Hepatocyte (in vitro differentiated cells): ENCODE measurements at places on chromosomes 4 and X. TPM values are rescaled to one million over a fixed set of nuclear protein-coding genes. Genes with fewer than 3 reads are reported as not detected.
A peak's percentile ranks its signal among the peaks of the same experiment; 100 is the strongest.

- no peak overlapping the region for H3K27ac ChIP-seq
- H3K27me3 ChIP-seq: no peaks in the 10 kb centered on the region
- DNase-seq: no peak
- H3K4me3 ChIP-seq: no peak overlapping the region
- no peaks in the 10 kb centered on the region for H3K4me1 ChIP-seq
Measured at GRCh38 chr4:44320833-44321232, 127.8 kb downstream of the KCTD8 start.

- H3K27me3 ChIP-seq: no peaks in the 10 kb centered on the region
- no peak for DNase-seq
- no peak overlapping the region for H3K27ac ChIP-seq
- no peak overlapping the region for H3K4me3 ChIP-seq
- no peaks in the 10 kb centered on the region for H3K4me1 ChIP-seq
Measured at GRCh38 chr4:14419516-14419915, 582.8 kb upstream of the CPEB2 start.

The PNMA6A gene
- 4.5 and 10.2 TPM in 2 replicates for total RNA-seq

GRCh38 chr4:150337734-150338133 lies 244.2 kb upstream of the MAB21L2 start:
- DNase-seq: no peak
- no peaks in the 10 kb centered on the region for H3K36me3 ChIP-seq
- peaks cover 9% of the 10 kb centered on the region for H3K4me1 ChIP-seq
- H3K4me3 ChIP-seq: no peak overlapping the region
- no peaks in the 10 kb centered on the region for H3K27me3 ChIP-seq

GRCh38 chrX:115058276-115058675 lies 40.9 kb upstream of the IL13RA2 start:
- H3K36me3 ChIP-seq: no peaks in the 10 kb centered on the region
- peak; percentile 61 for DNase-seq
- no peak overlapping the region for H3K4me3 ChIP-seq
- peak overlapping the region; percentile 22 for H3K27ac ChIP-seq
- no peaks in the 10 kb centered on the region for H3K4me1 ChIP-seq

GRCh38 chrX:66163849-66164411 lies at the start of gene HEPH:
Gene HEPH, plus strand, starts transcription at chrX:66164247. Its CDS starts 6,324 bp downstream, at chrX:66170571.
- H3K27ac ChIP-seq: peak within 1 kb of the TSS; percentile 93
- DNase-seq: peak; percentile 36
- H3K4me3 ChIP-seq: peak within 1 kb of the TSS; percentile 37

The DGKQ gene
- total RNA-seq: 13.8 and 17.4 TPM in 2 replicates

DNA sequence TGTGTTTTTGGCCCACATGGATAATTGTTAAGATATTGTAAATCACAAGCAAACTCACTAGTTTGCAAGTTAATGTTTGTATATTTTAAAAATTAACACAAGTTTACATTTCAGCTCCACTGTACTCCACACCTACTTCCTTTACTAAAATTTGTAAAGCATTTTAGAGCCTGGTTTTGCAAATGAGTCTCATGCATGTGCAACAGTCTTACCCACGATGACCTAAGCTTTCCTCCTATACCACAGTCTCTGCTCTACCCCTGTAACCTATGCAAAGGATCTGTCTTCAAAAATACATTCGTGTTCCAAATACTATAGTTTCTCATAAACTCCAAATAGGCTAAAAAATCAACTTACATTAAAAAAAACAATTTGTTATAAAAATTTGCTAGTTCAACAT lies 10.2 kb downstream of the BDH2 start:
- H3K27ac ChIP-seq: no peak overlapping the region
- no peak for DNase-seq
- H3K4me3 ChIP-seq: no peak overlapping the region
- no peaks in the 10 kb centered on the region for H3K36me3 ChIP-seq
- H3K4me1 ChIP-seq: no peaks in the 10 kb centered on the region
- H3K27me3 ChIP-seq: no peaks in the 10 kb centered on the region

The ITM2A gene
- 13.2 and 20.0 TPM in 2 replicates for total RNA-seq

GRCh38 chr4:38266616-38267015 lies 306.4 kb downstream of the PTTG2 start:
- H3K36me3 ChIP-seq: no peaks in the 10 kb centered on the region
- no peak overlapping the region for H3K4me3 ChIP-seq
- no peaks in the 10 kb centered on the region for H3K27me3 ChIP-seq
- no peaks in the 10 kb centered on the region for H3K4me1 ChIP-seq
- H3K27ac ChIP-seq: peak overlapping the region; percentile 61

DNA sequence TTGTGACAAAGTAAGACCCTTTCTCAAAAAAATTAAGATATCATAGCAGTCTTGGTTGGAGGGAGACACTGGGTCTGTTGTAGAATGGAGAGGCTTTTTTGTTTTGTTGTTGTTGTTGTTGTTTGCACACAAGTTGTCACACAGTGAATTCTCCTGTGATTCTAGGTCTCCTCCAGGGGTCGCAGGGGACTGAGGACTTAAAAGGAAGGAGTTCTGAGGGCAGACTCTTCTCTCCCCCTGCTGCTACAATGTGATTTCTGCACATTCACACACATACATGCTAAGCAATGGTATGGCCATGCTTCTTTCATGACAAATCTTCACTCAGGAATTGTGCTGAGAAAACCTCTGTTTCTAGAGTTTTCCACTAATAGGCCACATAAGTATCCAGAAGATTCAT lies 71.1 kb downstream of the ZNF732 start:
- no peaks in the 10 kb centered on the region for H3K36me3 ChIP-seq
- H3K27ac ChIP-seq: no peak overlapping the region
- no peak overlapping the region for H3K4me3 ChIP-seq
- H3K4me1 ChIP-seq: no peaks in the 10 kb centered on the region

DNA sequence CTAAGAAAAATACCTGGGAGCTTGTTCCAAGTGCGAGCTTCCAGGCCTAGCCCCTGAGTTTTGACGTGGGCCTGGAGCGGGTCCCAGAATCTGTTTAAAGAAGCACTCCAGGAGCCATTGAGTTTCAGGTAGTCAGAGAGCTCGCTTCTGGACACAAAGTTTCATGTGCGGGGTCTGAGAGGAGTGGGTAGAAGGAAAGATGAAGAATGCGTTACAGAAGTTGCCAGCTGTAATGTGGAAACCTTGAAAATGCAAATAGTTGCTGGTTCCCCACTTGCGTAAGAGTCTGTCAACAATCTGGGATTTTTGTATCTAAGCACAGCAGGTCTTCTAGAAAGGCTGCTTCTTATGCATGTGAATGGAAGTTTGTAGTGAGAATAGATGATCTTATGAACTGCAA lies 77.5 kb upstream of the CLCN4 start:
- no peak for DNase-seq
- H3K4me1 ChIP-seq: no peaks in the 10 kb centered on the region
- H3K27ac ChIP-seq: no peak overlapping the region
- H3K36me3 ChIP-seq: no peaks in the 10 kb centered on the region
- H3K27me3 ChIP-seq: no peaks in the 10 kb centered on the region
- H3K4me3 ChIP-seq: no peak overlapping the region

DNA sequence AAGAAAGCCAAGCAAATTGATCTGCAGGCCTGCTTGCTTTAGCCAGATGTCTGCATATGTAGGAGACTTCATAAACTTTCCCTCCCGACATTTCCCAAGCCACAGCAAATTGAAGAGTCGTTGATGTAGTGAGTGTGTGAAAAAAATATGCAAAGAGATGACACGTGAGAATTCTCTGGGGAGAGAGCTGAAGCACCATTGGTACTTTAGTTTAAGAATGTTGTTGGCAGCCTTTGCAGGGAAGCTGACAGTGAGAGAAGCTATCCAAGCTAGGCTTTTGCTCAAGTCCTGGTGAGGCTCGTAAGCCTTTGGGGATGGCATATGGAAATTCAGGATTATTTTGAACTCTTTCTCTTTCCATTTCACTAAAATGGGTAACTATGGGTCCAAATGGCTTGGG lies 87.5 kb downstream of the GLRA2 start:
- H3K27ac ChIP-seq: no peak overlapping the region
- H3K4me1 ChIP-seq: no peaks in the 10 kb centered on the region
- no peak for DNase-seq
- H3K36me3 ChIP-seq: no peaks in the 10 kb centered on the region
- H3K4me3 ChIP-seq: no peak overlapping the region

DNA sequence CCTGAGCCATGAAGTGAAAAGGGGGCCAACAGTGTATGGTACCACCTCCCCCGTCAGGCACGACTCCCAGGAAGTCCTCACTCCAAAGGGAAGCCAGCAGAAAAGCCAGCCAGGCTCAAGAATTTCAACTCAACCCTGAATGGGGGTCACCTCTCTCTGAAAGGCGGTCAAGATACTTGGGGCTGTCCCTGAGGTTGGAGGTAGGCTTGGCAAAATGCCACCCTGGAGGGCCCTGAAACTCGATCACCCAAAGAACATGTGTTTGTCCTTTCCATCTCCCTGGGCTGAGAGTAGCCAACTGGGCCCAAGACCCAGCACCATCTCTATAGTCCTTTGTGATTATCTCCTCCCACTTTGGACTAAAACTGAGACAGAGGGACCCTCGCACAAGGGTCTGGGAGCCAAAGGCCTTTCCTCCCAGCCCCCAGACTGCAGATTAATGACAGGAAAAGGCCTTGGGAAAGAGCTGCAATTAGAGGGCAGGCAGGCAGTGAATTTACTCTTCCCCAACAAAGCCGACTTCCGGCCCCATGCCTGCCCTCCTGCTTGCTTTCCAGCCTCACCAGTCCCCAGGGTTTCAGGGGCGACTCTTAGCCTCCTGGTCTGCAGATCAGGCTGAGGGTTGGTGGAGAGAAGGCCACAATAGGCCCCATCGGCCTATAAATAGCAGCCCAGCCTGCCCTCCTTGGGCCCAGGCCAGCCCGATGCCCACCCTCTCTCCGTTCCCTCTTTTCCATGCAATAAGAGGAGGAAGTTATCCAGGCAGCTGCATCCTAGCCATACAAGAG lies 5.6 kb downstream of the SASH3 start:
- no peak for DNase-seq
- H3K4me1 ChIP-seq: no peaks in the 10 kb centered on the region
- H3K27me3 ChIP-seq: no peaks in the 10 kb centered on the region
- no peak overlapping the region for H3K4me3 ChIP-seq
- H3K36me3 ChIP-seq: no peaks in the 10 kb centered on the region

The C4orf51 gene
- total RNA-seq: not detected in 2 replicates

The STOX2 gene
- 7.5 and 7.9 TPM in 2 replicates for total RNA-seq

The TMEM144 gene
- total RNA-seq: 58.9 and 68.5 TPM in 2 replicates

DNA sequence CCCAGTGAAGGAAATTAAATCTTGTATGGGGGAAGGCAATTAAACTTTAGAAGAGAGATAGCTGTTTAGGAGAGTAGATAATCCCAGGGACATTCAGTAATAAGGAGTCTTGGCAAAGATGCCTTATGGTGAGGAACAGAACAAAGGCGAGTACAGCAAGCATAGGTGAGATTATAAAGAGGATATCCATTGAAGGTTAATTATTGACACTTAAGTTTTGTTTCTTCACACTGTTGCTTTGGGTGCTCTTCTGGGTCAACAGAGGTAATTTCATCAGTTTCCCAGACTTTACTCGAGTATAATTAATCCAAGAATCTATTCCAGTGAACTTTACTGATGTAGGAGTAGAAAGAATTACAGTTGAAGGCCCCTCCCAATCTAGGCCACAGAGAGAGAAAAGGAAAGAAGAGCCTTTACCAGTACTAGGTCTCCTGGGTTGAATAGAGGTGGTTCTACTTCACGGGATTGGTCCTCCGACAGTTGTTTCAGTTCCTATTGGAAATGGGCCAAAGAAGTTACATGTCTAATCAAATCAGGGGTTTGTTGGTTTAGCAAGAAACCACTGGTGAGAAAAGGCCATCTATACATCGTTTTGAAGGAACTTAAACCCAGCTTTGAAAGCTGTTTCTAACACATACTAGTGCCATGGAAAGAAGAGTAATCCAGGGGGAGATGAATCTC lies 27.2 kb downstream of the EPGN start:
- H3K27me3 ChIP-seq: no peaks in the 10 kb centered on the region
- no peak for DNase-seq
- H3K4me3 ChIP-seq: no peak overlapping the region

The CXCL5 gene
- 27.7 and 31.9 TPM in 2 replicates for total RNA-seq

- no peaks in the 10 kb centered on the region for H3K36me3 ChIP-seq
- no peak for DNase-seq
- H3K4me1 ChIP-seq: peaks cover 13% of the 10 kb centered on the region
- no peak overlapping the region for H3K4me3 ChIP-seq
Measured at GRCh38 chr4:90845777-90846176, 718.6 kb downstream of the CCSER1 start.

- no peaks in the 10 kb centered on the region for H3K36me3 ChIP-seq
- no peak overlapping the region for H3K4me3 ChIP-seq
- H3K4me1 ChIP-seq: no peaks in the 10 kb centered on the region
Measured at GRCh38 chr4:141898346-141898745, 262.0 kb downstream of the IL15 start.

GRCh38 chr4:152176627-152177214 lies 359.2 kb downstream of the FBXW7 start:
- no peak for DNase-seq
- no peaks in the 10 kb centered on the region for H3K4me1 ChIP-seq
- H3K27ac ChIP-seq: no peak overlapping the region
- no peaks in the 10 kb centered on the region for H3K36me3 ChIP-seq
- no peak overlapping the region for H3K4me3 ChIP-seq

The TTC29 gene
- total RNA-seq: 0.12 and 0.13 TPM in 2 replicates

The VSIG1 gene
- 12.8 and 22.5 TPM in 2 replicates for total RNA-seq

GRCh38 chr4:176981074-176981473 lies 188.4 kb upstream of the VEGFC start:
- no peak for DNase-seq
- H3K4me1 ChIP-seq: no peaks in the 10 kb centered on the region
- no peak overlapping the region for H3K27ac ChIP-seq
- H3K36me3 ChIP-seq: no peaks in the 10 kb centered on the region

DNA sequence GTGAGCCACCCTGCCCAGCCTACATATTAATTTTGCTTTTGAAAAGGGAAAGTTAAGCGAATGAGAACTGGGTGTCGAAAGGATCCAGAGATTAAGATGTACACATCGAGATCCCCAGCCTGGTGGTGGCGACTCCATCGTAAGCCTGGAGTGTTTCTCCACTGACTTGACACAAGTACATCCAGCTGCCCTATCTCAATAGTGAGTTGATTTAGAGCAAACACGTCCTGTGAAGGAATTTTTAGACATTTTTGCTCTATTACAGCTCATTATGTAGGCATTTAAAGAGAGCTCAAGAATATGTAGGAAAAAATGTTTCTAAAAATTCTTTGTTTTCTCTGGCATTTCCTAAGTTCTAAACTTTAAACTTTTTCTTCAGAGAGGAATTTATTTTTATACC lies 11.7 kb upstream of the CLDN34 start:
- H3K36me3 ChIP-seq: no peaks in the 10 kb centered on the region
- H3K27me3 ChIP-seq: no peaks in the 10 kb centered on the region
- H3K4me3 ChIP-seq: no peak overlapping the region
- H3K4me1 ChIP-seq: no peaks in the 10 kb centered on the region
- DNase-seq: no peak

The KLF8 gene
- 9.1 and 10.1 TPM in 2 replicates for total RNA-seq

The UGT8 gene
- 39.3 and 47.2 TPM in 2 replicates for total RNA-seq
